ENCODE measurements at places on chromosomes 13 and 19. TPM values are rescaled to one million over a fixed set of nuclear protein-coding genes. Genes with fewer than 3 reads are reported as not detected.

MCF2L gene
- total RNA-seq: under 0.01 TPM

DNA sequence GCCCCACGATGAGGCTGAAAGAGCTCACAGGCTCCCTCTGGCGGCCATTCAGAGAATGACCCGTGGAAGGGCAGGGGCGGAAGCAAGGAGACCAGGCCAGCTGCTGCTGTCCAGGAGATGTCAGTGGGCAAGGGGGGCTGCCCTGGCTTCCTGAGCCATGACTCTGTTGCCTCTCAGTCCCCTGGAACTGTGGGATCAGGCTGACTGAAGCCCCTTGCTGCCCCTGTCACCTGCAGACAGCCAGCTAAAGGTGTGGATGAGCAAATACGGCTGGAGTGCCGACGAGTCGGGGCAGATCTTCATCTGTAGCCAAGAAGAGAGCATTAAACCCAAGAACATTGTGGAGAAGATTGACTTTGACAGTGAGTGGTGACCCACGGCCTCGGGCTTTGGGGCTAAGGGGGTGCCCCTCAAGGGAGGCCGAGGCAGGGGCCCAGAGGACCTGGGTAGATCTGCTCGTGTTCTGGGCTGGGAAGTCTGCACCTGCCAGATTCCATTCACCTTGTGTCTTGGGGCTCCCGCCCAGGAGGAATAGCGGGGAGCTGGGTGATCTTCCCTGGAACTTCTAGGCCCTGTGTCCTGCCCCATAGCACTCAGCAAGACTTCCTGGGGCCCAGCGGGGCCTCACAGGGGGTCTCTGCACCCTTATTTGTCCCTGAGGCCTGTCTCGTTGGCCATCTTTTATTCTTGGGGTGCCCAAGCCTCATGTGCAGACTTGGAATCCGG lies 12.5 kb upstream of the ACTN4 start:
- no peak for DNase-seq

DNA sequence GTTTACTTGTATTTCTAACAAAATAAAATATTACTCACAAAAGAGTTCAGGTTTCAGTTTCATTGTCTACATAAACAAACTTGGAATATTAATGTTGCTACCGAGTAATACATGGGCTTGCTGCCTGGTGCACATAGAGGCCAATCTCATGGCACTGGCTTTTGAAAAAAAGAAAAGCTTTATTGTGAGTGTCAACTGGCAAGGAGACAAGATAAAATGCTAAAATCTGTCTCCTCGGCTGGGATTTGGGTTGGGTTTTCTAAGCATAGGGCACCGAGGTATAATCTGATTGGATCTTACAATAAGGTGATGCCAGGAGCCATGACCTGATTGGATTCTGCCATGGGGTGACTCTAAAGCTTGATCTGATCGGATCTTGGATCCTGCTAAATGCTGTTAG lies 1519.9 kb upstream of the MIR17HG start:
- no peak for DNase-seq

GRCh38 chr19:1575323-1576241 lies 7.5 kb upstream of the MEX3D start:
- no peak for DNase-seq

- no peak for DNase-seq
These were observed 72.0 kb downstream of the ALOX5AP start for GRCh38 chr13:30807392-30807791.

DNA sequence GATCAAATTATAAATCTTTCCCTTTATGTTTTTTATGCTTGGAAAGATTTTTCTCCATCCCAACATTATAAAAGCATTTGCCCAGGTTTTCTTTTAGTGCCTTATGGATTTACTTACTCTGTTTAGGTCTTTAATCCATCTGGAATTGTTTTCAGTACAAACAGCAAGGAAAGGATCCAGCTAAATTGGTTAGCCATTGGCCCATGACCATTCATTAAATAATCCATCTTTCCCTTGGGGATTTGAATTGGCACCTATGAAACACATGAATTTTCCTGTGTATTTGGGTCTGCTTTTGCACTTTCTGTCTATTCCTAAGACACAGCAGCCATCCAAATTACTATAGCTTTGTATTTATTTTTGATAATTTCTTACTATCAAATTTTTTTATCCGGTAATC lies 28.8 kb upstream of the SHKBP1 start:
- DNase-seq: no peak

DNA sequence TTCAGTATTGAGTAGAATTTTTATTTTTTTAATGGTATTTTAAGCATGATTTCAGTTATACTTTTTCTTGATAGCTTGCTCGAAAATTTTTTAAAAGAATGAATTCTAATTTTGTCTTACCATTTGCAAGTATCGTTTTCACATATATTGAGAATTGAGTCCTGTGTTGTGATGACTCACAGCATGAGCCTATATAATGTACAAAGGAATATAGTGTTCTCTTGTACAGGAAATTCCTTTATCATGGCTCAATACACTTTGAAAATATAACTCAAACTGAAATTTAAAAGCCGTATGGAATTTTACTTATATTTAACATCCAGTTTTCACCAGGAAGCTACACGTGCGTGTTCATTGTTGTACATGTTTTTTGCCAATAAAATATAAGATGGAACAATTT lies 161.1 kb upstream of the TMTC4 start:
- DNase-seq: no peak

DNA sequence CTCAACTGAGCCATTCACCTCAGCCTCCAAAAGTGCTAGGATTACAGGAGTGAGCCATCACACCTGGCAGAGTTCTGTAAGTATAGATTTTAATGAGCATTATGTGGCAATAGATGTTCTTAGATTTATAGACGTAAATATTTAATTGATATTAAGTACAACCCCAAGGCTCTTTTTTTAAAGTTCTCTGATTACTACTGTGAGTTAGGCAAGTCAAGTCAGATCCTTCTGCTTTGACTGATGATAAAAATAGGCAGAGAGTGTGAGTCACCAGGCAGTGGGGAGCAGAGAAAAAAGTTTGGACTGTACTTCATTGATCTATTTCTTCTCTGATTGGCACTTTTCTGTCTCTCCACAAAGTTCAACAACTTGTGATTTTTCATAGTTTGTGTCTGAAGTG lies 1379.9 kb downstream of the UQCRFS1 start:
- no peak for DNase-seq

Measured in pulmonary artery endothelial cell (primary cell).